Breast epithelium (tissue), 4 donors: ENCODE measurements at places on chromosomes 1 and 21. TPM values are rescaled to one million over a fixed set of nuclear protein-coding genes. Genes with fewer than 3 reads are reported as not detected.

Gene MEX3A
- 0.32 TPM for total RNA-seq

Gene SLC16A4
- 31.5 TPM for total RNA-seq

DNA sequence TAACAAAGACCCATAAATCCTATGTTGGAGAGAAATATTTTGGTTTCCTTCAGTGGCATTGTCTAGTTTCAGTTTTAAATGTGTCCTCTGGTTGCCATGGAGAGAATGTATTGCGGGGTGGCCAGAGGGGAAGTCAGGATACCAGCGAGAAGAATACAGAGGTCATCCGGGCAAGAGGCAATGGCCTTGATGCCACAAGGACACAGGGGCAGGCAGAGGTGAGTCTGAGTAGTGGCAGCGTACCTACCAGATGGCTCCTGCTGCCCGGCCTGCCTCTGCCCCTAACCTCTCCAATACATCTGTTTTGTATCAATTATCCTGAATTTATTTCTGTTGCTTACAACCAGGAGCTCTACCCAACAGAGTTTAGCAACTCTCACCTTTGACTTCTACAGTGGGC, 14.9 kb downstream of the KLHDC7A start:
- no peak for DNase-seq
- H3K36me3 ChIP-seq = no peaks in the 10 kb centered on the region
- H3K27ac ChIP-seq = no peak overlapping the region
- H3K4me1 ChIP-seq = no peaks in the 10 kb centered on the region
- no peak overlapping the region for H3K4me3 ChIP-seq

- peak overlapping the region; percentile 80 for H3K27ac ChIP-seq
- H3K4me1 ChIP-seq = no peaks in the 10 kb centered on the region
- peak; percentile 29 for DNase-seq
- H3K4me3 ChIP-seq = peak overlapping the region; percentile 77
- no peaks in the 10 kb centered on the region for H3K27me3 ChIP-seq
- H3K36me3 ChIP-seq = no peaks in the 10 kb centered on the region
Observed at GRCh38 chr1:101237229-101237837, 514 bp downstream of the S1PR1 start.

DNA sequence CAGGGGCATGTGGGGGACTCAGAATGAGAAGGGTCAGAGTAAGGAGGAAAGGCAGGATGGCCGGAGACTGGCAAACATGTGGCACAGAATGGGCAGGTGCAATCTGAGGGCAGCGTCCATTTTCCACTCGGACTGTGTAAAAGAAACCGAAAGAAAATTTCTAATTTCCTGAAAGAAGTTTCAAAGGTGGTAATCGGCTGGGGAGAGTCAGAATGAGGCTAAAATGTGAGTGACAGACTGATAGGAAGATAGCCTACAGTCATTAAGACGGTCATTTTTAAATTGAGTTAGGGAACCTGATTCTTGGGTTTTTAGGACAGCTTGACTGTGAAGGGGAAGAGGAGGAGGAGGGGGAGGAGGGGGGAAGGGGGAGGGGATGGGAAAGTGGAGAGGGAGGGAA, 23.6 kb downstream of the COA6 start:
- H3K36me3 ChIP-seq = peaks cover 2% of the 10 kb centered on the region
- H3K4me3 ChIP-seq = no peak overlapping the region
- no peaks in the 10 kb centered on the region for H3K27me3 ChIP-seq
- H3K27ac ChIP-seq = no peak overlapping the region
- H3K4me1 ChIP-seq = no peaks in the 10 kb centered on the region

DNA sequence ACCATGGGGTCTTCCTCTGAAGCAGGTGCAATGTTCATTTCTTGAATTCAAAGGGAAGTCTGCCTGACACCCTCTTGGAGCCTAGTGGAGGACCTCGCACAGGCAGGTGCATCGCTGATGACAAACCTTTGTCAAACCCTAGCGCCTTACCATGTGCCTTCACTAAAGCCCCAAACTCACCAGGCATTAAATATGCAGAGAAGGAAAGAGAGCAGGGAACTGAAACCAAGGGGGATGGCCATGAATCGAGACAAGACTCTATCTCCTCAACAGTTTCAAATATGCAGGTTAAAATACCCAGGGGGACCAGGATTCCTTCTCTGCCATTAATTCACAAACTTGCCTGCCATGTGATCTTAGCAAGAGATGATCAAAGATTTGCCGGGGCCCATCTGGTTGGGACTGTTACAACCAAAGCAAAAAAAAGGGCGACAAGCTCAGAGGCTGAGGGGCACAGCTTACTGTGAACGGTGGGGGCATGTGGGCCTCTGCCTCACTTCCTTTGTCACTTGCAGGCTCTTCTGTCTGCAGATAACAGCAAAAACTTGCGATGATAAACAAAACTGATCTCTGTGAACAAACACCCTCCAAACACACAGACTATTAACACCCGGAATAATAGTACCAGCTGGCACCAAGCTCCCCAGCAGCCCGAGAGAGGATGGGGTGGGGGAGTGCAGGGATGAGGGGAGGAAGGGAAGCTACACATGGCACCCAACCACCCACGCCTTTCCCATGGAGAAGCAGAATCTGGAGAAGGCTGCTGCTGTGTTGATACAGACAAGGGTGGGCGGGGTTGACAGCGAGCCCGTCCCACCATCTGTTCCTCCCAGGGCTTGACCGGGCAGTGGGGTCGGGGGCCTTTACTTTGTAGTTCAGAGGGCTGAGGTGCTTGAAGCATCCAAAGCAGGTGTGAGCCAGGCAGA, 33.9 kb downstream of the TMEM63A start:
- no peaks in the 10 kb centered on the region for H3K4me1 ChIP-seq
- no peaks in the 10 kb centered on the region for H3K27me3 ChIP-seq
- no peaks in the 10 kb centered on the region for H3K36me3 ChIP-seq
- H3K4me3 ChIP-seq = no peak overlapping the region
- DNase-seq = no peak

GRCh38 chr1:58155418-58156123, 391.0 kb downstream of the OMA1 start:
- H3K4me3 ChIP-seq = no peak overlapping the region
- no peaks in the 10 kb centered on the region for H3K36me3 ChIP-seq
- no peaks in the 10 kb centered on the region for H3K27me3 ChIP-seq
- no peak overlapping the region for H3K27ac ChIP-seq
- no peaks in the 10 kb centered on the region for H3K4me1 ChIP-seq

DNA sequence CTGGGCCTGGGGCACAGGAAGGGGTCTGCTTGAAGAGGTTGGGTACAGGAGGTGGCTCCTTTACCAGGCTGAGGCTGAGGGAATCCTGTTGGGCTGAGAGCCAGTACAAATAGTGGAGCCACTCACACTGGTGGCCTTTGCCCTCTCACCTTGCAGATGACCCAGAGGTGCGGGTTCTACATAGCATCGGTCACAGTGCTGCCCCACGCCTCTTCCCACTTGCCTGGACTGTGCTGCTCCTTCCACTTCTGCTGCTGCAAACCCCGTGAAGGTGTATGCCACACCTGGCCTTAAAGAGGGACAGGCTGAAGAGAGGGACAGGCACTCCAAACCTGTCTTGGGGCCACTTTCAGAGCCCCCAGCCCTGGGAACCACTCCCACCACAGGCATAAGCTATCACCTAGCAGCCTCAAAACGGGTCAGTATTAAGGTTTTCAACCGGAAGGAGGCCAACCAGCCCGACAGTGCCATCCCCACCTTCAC, 1.8 kb upstream of the SLC50A1 start:
- no peaks in the 10 kb centered on the region for H3K36me3 ChIP-seq
- no peaks in the 10 kb centered on the region for H3K4me1 ChIP-seq
- no peak for DNase-seq
- no peaks in the 10 kb centered on the region for H3K27me3 ChIP-seq
- peak overlapping the region; percentile 97 for H3K27ac ChIP-seq
